GM12891 (cell line): ENCODE measurements at places on chromosomes 6 and 20.

DNA sequence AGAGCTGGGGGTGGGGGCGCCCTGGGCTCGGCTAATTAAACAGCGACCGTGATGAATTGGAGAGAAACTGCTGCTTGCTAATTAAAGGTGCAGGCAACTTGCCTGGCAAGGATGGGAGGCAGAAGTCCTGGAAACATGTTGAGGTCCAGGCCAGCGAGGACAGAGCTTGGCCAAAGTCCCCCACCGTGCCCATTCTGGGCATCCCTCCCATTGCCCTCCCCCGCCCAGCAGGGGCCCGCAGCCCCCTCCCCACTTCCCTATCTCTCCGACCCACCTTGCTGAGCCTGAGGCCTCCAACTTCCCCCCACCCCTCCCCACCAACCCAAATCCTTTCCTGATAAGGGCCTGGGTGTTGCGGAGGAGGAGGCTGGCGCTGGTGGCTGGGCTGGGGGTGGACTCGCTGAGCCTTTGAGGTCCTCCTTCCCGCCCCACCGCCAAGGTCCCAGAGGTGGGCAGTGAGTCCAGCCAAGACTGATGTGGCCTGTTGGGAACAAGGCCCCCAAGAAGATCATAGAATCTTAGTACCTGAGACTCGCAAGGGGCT, 23.3 kb downstream of the C20orf203 start:
- no peak for DNase-seq

GRCh38 chr20:17936286-17936760, 32.3 kb downstream of the SNX5 start:
- no peak for DNase-seq

DNA sequence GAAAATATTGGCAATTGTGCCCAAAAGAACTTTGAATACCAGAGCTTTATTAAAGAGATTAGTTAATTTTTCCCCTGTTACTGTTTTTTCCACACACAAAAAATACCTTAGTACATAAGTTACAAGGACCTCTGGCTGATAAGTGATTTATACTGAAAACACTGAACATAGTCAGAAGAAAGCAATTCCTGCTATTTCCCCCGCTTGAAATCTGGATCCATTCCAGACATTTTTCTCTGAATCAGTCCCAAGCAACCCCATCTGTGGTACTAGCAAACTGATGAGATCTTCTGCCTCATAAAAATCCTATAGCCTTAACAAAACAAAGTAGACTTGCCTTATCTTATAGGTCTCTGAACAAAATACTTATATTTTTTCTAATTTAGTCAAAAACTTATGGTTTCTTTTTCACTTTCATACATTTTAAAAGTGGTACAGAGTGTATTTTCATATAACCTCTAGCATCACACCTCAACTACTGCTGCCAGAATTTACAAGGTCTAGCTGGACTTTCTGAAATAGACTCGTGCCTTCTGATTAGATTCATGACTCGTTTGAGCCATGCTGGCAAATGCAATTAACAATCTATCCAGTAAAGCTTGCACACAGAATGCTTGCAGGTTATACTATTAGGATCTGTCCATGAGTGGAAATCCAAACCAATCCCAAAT, 111.9 kb downstream of the TBX18 start:
- no peak for DNase-seq

- DNase-seq, result no peak
Measured at GRCh38 chr6:132322398-132322797, 78.9 kb downstream of the MOXD1 start.

- DNase-seq, result no peak
Measured at GRCh38 chr20:18529041-18529440, 21.3 kb downstream of the SEC23B start.

DNA sequence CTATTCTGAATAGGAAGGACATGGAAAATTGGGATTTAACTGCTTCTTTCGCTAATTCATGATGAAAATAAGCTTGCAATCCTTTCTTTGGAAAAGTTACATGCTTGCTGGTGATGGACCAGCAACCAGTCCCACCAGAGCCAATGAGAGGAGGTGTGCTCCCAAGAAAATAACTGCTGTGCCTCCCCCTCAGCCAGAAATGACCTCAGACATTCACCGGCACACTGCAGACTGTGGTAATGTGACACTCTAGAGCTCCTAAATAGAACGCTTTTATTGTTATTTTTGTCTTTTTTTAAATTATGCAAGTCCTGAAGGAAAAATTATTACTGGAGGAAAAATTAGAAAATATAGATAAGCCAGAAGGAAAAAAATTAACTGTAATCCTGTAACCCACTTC, 2.6 kb downstream of the PYGB start:
- no peak for DNase-seq

DNA sequence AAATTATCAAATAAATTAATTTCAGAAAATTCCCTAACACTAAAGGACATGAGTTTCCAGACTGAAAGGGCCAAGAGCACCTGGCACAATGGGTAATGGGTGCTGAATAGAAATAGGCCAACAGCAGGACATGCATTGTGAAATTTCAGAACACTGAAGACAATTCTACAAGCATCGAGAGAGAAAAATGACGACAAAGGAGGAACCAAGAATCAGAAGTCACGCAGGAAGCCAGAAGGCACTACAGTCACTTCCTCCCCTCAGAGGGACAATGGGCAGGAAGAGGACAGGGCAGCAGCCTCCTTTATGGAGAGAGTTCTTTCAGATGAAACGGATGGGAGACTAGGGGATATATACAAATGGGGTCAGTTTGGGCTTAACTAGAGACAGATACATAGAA, 29.6 kb downstream of the PCNA start:
- no peak for DNase-seq

DNA sequence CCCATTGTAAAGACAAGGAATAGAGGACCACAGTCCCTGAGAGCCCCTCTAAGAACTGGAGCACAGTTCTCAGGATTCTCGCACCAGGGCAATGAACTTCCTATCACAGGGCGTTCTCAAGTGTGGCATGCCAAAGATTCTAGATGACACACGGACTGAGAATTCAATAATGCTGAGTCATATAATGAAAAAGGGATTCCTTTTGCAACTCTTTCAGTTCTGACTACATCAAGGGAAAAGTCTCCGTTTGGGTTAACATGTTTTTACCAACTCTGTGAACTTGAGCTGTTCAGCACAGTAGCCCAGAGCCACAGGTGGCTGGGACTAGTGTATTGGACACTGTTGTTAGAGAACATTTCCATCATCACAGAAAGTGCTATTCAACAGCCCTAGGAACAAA, 3.4 kb downstream of the MED20 start:
- DNase-seq, result no peak

DNA sequence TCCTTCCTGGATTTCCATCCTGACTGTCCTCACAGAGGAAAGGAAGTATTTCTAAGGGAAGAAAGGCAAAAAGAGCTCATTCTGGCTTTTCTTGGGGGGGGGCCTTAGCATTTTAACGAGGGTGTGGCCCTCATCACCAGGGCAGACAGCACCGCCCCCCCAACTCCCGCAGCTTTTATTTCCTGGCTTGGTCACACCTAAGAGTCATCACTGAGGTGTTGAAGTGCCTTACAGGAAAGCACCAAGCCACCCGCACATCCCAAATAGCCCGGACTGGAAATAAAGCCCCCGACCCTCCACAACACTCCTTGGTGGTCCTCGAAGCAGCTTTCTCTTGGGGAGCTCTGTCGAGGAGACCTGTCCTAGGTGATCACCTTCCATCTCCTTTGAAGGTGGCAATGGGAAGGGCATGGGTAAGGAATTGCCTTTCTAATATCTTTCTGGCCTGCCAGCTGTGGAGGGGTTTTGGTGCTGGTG, 1.3 kb downstream of the PTK7 start:
- DNase-seq, result no peak
